Mesenchymal stem cell (in vitro differentiated cells and primary cell): ENCODE measurements at places on chromosomes 2 and 18.
A peak's percentile ranks its signal among the peaks of the same experiment; 100 is the strongest.

GRCh38 chr2:109370399-109371035, 241.5 kb downstream of the SH3RF3 start:
- DNase-seq: no peak
- H3K4me1 ChIP-seq: no peaks in the 10 kb centered on the region
- no peaks in the 10 kb centered on the region for H3K27me3 ChIP-seq
- H3K4me3 ChIP-seq: no peak overlapping the region
- H3K27ac ChIP-seq: no peak overlapping the region

GRCh38 chr2:68195096-68195495, 37.4 kb downstream of the PNO1 start:
- no peak overlapping the region for H3K4me3 ChIP-seq
- H3K27ac ChIP-seq: no peak overlapping the region
- H3K4me1 ChIP-seq: no peaks in the 10 kb centered on the region
- no peaks in the 10 kb centered on the region for H3K27me3 ChIP-seq
- no peak for DNase-seq

DNA sequence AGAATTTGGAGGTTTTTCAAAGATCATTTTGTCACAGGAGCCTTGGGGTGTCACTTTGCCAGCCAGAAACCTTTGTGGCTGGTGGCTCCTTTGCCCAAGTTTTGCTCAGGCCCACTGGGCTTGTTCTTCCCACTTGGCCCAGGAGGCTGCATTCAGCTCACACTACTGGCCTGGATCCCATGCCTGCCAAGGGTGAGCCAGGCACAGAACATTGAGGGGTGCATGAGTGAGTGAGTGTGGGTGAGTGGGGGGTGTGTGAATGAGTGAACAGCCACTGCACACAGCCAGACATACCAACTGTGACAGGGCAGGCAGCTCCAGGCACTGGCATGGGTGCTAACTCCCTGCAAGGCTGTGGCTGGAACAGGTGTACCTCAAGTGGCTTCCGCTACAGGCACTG, 39.6 kb downstream of the FAM171B start:
- no peaks in the 10 kb centered on the region for H3K27me3 ChIP-seq
- H3K4me3 ChIP-seq: no peak overlapping the region
- no peaks in the 10 kb centered on the region for H3K36me3 ChIP-seq
- DNase-seq: no peak
- H3K27ac ChIP-seq: no peak overlapping the region

GRCh38 chr18:13823707-13824395, at the start of gene MC5R:
TSS of gene MC5R (plus strand) at chr18:13824149. CDS start at chr18:13825766, 1,617 bp downstream.
- H3K4me1 ChIP-seq: peaks cover 6% of the 10 kb centered on the region
- no peaks in the 10 kb centered on the region for H3K27me3 ChIP-seq
- no peaks in the 10 kb centered on the region for H3K36me3 ChIP-seq
- peak within 1 kb of the TSS; percentile 66 for H3K4me3 ChIP-seq
- H3K27ac ChIP-seq: no peak within 1 kb of the TSS

DNA sequence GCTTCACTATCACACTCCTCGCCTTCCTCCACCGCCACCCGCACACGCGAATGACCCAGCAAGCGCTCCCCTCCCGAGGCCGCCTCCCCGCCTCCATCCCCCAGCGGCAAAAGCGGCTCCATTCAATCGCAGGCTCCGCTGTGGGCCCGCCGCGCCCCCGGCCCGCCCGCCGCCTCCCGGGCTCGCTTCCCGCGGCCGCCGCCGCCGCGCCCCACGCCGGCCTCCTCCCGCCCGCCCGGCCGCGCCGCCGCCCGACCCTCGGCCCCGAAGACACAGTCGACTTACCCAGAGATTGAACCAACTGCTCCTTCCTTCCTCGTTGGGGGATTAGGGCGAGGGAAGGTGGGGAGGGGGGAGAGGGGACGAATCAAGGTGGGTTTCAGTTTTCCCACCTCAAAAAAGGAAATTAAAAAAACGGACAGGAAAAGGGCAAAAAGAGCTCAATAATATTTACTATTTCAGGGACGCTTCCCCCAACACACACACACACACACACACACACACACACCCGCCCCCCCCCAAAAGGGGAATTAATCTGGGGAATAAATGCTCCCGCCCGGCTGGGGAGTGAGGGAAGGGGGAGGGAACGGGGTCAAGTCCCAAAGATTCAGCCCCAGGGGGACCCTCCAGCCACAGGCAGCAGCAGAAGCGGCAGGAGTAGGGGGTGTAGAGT, 743 bp downstream of the XPO1 start:
- H3K27ac ChIP-seq: peak overlapping the region; percentile 98
- DNase-seq: no peak
- no peaks in the 10 kb centered on the region for H3K27me3 ChIP-seq
- peaks cover 6% of the 10 kb centered on the region for H3K36me3 ChIP-seq
- H3K4me1 ChIP-seq: peaks cover 2% of the 10 kb centered on the region

GRCh38 chr18:59039449-59039848, 100.2 kb upstream of the SEC11C start:
- no peaks in the 10 kb centered on the region for H3K27me3 ChIP-seq
- H3K4me1 ChIP-seq: no peaks in the 10 kb centered on the region
- no peak overlapping the region for H3K4me3 ChIP-seq
- H3K27ac ChIP-seq: no peak overlapping the region

GRCh38 chr2:177433402-177433801, 40.8 kb downstream of the AGPS start:
- peaks cover 11% of the 10 kb centered on the region for H3K4me1 ChIP-seq
- H3K27me3 ChIP-seq: no peaks in the 10 kb centered on the region
- peak; percentile 12 for DNase-seq

DNA sequence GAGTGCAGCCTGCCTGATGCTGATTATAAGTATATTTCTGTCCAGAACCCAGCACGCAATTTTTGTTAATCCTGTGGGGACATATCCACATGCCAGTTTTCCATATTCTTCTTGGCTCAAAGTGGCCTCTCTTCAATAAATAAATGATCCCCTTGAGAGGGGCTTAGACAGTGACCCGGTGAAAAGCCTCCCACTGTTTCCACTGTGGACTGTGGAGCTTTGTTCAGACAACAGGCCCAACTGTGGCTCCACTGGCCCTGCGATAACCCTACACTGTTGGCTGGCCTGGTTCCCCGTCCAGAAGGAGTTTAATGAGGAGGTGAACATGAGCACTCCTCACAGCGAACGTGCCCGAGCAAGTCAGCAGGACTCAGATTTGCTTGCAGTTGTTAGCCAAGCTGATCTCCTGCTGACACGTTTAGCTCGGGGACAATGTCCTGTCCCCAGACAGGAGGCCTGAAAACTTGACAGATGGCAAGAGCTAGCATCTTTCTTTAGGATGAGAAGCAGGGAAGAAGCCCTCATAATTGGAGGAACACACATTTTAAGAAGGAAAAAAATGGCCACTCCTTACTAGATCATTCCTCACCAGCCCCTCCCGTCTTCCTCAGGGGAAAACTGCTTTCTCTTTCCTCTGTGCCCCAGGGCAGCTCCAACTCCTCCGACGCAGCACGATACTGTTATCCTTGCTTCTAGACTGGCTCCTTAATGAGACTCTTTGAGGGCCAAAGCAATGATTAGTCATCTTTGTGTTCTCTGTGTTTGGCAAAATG, 20.0 kb upstream of the MTCL1 start:
- no peak overlapping the region for H3K4me3 ChIP-seq
- DNase-seq: no peak
- no peaks in the 10 kb centered on the region for H3K27me3 ChIP-seq

GRCh38 chr2:219433666-219434467, 776 bp upstream of the SPEG start:
- H3K27me3 ChIP-seq: no peaks in the 10 kb centered on the region
- H3K36me3 ChIP-seq: no peaks in the 10 kb centered on the region
- peak; percentile 80 for DNase-seq

DNA sequence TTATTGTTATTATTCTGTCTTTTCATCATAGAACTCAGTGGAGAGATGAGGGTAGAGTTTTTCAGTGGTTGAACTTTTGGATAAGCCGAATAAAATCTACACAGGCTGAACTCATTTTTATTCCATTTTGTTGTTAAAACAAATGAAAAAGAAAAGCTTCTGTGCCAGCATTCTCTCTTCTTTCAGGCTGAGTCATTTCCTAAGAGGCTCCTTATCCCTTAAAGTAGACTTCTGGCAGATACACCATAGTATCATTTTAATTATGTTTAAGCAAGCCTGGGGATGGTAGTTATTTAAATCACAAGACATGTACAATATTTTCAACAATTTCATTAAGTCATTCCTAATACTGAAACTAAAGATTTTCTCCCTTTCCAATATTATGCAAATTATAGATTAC, 1364.0 kb upstream of the NRXN1 start:
- no peak overlapping the region for H3K27ac ChIP-seq
- H3K36me3 ChIP-seq: no peaks in the 10 kb centered on the region
- peak; percentile 39 for DNase-seq
- H3K27me3 ChIP-seq: no peaks in the 10 kb centered on the region
- H3K4me3 ChIP-seq: no peak overlapping the region

DNA sequence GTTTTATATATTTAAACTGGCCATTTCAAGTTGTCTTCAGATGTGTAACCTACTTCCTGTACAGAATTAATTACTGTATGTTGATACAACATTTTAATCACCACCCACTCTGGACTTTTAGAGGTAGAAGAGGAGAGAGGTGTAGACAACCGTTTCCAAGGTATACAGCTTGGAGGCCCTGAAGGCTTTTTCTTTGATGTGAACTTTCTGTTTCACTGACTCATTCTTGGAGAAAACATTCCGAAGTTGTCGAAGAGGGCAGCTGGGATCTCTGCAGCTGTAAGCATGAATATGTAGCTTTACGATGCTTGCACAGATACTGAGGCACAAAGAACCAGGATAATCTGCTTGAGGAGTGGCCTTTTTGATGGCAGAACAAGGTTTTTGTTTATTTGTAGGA, 137.0 kb downstream of the NCKAP5 start:
- H3K4me3 ChIP-seq: no peak overlapping the region
- peak overlapping the region; percentile 36 for H3K27ac ChIP-seq
- peaks cover 2% of the 10 kb centered on the region for H3K4me1 ChIP-seq
- DNase-seq: no peak

DNA sequence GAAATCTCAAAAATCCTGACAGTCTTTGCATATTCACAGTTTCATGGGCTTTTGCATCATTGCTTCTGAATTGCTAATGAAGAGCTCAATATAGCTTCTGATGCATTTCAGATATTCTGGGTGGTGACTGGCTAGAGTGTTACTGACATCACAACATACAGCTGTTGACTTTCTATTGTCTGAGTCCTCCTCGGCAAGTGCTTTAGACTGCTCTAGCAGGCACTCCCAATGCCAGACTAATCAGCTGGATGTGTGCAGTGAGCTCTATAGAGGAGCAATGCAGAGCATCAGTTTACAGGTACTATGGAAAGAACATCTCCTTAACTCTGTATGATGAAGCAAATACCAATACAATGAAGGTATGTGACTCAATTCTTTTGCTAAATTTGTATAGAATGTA, 54.9 kb downstream of the R3HDM1 start:
- H3K4me3 ChIP-seq: no peak overlapping the region
- no peak for DNase-seq
- H3K27ac ChIP-seq: no peak overlapping the region

DNA sequence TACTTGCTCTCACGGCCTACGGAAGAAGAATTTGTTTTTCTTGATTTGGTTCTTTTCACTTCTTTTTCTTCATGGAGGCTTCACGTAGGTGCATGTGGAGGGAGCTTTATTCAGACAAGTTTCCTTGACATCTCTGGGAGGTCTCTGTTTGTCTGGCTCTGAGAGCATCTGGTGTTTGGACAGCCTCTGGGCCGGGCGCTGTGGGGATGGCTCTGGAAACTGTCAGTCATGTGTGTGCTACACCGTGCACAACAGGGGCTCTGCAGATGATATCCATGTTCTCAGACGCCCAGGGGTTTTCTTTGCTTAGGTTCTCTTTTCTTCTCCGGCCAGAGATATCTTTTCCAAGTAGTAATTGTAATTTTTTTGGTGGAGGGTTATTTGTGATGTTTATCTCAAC, 130.7 kb downstream of the SH3RF3 start:
- H3K27me3 ChIP-seq: peaks cover 8% of the 10 kb centered on the region
- H3K36me3 ChIP-seq: no peaks in the 10 kb centered on the region
- H3K4me1 ChIP-seq: peaks cover 14% of the 10 kb centered on the region
- H3K4me3 ChIP-seq: no peak overlapping the region
- no peak for DNase-seq
- H3K27ac ChIP-seq: no peak overlapping the region

DNA sequence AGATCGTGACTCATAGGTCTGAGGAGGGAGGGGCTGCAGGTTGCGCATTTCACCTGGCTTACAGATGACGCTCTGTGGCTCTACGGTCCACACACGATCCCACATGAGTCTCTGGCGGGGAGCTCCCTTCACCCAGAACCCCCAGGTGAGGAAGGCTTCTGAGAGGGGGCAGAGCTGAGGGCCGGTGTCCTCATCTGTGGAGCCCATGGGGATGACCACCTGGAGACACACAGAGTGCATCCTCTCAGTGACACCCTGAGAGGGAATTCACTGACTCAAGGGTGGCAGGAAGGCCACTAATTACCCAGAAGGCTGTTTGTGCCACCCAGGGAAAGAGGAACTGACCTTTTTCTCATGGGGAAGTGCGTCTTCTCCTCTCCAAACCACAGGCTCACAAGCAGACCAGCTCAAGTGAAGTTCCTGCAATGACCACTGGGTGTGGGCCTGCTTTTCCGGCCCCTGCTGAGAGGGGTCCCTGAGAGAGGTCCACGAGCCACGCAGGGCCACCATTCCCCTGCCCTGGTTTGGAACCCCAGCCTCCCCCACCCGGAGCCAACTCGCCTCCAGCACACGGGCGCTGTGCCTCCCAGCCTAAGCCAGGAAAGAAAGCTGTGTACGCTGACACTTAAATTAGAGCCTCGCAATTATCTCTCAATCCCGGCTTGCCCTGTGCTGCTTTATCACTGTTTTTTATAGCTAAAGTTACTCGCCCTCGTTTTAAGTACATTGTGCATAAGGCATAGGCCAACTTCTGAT, 114.1 kb downstream of the BCL11A start:
- H3K27ac ChIP-seq: no peak overlapping the region
- no peaks in the 10 kb centered on the region for H3K27me3 ChIP-seq
- DNase-seq: no peak
- no peak overlapping the region for H3K4me3 ChIP-seq
- peaks cover 3% of the 10 kb centered on the region for H3K4me1 ChIP-seq

DNA sequence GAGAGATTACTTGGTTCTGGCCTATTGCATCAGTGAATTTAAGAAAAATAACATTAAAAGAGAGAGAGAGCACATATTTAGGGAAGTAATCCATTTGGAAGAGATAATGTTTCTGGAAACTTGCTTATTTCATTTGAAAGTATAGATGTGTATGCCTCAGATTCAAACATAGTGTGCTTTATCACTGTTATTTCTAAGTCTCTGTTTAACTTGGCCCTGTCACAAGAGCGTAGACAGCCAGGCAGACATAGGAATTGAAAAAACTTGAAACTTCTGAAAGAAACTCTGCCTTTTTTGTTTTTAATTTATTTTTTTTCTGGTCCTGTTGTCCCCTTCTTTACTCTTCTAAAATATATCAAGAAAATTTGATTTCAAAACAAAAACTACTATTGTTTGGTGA, 849.1 kb downstream of the CNTNAP5 start:
- no peak overlapping the region for H3K27ac ChIP-seq
- no peak overlapping the region for H3K4me3 ChIP-seq
- H3K36me3 ChIP-seq: no peaks in the 10 kb centered on the region
- DNase-seq: no peak
- H3K4me1 ChIP-seq: no peaks in the 10 kb centered on the region
